ENCODE measurements at places on chromosomes 3 and 15. TPM values are rescaled to one million over a fixed set of nuclear protein-coding genes. Genes with fewer than 3 reads are reported as not detected.

Gene GHSR
- not detected for total RNA-seq

Gene SIDT1
- 0.02 TPM for total RNA-seq

Gene CCR8
- not detected for total RNA-seq

Gene UBA3
- 55.9 TPM for total RNA-seq

Gene SERINC4
- 0.13 TPM for total RNA-seq

Gene NISCH
- total RNA-seq = 19.1 TPM

Gene GOLGA8S
- not detected for total RNA-seq

Gene ARGFX
- not detected for total RNA-seq

Gene RLBP1
- total RNA-seq = not detected

Gene ENTPD3
- total RNA-seq = not detected

Gene VWA5B2
- not detected for total RNA-seq

DNA sequence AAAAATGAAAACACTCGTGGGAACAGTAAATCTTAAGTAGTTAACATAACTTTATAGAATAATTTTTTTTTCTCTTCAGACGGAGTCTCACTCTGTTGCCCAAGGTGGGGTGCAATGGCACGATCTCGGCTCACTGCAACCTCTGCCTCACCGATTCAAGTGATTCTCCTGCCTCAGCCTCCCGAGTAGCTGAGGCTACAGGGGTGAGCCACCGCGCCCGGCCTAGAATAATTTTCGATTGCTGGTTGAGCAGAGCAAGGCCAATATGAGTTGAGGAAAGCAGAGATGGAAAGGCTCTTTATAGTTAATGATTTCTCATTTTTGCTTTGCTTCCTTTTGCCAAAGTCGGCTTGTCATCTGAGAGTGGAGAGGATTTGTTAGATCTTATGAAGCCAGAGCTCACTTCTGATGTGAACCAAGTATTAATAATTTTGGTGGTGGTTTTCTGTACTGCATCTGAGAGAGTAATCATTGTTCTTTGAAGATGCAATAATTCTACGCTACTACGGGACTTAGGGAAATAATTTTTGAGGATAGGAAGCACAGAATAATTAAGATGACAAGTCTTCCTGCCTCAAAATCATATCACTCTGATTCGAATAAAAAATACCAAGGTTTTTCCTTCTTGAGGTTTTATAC is 1.6 kb upstream of the GOLM2 start:
- DNase-seq = no peak

DNA sequence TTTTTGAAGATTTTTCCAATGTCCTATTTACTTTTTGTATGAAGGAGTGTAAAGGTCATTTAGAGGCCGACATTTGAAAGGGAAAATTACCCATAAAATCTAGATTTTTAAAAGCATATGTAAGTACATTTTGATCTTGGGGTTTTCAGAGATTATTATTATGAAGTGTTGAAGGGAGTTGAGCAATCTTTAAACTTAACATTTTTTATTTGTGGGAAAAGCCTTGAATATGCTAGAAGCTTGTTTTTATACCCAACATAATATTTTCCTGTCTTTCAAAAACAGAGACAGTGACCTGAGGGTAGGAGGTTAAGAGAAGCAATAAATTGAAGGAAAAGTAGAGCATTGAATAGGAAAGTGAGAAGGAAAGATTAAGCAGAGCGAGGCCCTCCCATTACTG is 85.7 kb downstream of the SLMAP start:
- DNase-seq = no peak

DNA sequence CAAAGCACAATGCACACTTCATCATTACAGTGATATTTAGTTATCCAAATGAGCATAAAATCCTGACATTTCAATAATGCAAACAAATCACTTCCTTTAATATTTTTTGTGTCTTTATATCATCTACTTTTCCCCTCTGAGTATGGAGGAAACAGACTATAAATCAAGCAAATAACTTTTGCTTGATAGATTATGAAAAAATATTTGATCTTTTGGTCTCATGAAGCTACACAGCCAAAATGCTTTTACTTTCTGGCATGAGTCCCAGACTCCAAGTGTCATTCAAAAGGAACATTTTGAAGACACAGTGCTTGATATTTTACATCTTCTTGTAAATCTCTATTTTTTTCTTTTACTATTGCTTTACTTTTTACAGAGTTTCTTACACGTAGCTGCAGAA is 215.3 kb upstream of the ROBO1 start:
- DNase-seq = no peak

- no peak for DNase-seq
Observed at GRCh38 chr15:71149646-71150557, 34.6 kb downstream of the THSD4 start.

GRCh38 chr3:106048946-106049481 is 180.2 kb upstream of the CBLB start:
- DNase-seq = no peak

DNA sequence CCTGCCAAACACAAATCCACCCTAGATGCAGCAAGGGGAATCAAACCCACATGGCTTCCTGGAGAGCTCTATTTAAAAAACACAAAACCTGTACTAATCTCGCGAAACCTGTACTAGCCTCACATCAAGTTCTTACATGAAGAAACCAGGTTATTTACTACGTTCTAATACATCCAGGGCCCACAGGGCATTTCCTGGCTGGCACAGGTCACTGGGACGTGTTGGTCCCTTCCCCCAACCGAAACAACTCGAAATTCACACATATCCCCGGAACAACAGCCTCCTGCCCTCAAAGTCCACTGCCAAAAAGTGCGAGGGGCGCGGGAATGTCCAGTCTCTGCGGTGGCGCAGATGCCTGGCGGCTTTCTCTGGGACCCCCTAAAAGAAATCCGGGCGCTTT is 955 bp downstream of the CDCP1 start:
- no peak for DNase-seq

GRCh38 chr3:127233371-127233770 is 40.4 kb downstream of the PRR23E start:
- no peak for DNase-seq

- DNase-seq = peak; percentile 74
Observed at GRCh38 chr3:43919029-43919428, 228.3 kb downstream of the ABHD5 start.

DNA sequence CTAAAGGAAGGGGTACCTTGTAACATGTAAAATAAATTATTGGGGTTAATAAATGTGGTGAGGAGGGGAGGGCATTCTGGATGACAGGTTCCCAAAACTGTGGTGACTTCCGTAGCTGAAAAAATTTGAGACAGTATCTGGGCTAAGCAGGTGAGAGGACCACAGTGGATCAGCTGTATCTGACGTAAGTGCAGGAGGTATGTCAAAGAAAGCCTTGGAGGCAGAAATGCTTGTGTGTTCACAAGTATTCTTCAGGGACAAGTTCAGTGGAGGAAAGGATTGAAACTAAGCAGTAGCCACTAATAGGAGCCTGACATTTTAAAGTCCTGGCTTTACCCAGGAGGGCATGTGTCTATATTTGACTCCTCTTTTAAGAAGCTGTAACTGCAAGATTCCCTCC is 52.0 kb downstream of the CD86 start:
- no peak for DNase-seq

DNA sequence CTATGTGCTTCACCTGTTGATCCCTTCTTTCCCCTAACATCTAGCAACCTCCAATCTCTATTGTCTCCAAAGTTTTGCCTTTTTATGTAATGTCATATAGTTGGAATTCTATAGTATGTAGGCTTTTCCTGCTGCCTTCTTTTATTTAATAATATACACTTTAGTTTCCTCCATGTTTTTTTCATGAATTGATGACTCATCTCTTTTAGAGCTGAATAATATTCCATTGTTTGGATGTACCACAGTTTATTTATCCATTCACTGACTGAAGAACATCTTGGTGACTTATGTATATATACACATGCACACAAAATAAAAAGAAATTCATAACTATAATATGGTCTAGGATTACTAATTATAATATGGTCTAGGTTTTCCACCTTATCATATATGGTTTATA is 1314.2 kb downstream of the OTOL1 start:
- DNase-seq = no peak

DNA sequence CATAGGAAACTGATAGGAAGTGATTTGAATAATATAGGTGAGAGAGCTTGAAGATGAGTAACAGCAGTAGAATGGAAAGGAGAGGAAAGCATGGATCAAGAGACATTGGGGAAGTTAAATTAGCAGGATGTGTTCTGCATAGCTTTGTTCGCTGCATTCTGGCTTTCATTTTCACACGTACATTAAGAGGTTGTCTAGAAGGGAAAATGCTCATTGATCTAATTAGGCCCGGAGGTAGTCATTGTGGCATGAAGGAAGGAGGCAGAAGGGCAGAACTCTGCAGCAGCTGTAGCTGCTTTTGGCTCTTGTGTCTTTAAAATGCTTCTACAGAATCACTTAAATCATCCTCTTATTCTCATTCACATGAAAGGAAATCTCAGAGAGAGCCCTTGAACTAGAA is 40.3 kb downstream of the KCNAB1 start:
- DNase-seq = no peak

DNA sequence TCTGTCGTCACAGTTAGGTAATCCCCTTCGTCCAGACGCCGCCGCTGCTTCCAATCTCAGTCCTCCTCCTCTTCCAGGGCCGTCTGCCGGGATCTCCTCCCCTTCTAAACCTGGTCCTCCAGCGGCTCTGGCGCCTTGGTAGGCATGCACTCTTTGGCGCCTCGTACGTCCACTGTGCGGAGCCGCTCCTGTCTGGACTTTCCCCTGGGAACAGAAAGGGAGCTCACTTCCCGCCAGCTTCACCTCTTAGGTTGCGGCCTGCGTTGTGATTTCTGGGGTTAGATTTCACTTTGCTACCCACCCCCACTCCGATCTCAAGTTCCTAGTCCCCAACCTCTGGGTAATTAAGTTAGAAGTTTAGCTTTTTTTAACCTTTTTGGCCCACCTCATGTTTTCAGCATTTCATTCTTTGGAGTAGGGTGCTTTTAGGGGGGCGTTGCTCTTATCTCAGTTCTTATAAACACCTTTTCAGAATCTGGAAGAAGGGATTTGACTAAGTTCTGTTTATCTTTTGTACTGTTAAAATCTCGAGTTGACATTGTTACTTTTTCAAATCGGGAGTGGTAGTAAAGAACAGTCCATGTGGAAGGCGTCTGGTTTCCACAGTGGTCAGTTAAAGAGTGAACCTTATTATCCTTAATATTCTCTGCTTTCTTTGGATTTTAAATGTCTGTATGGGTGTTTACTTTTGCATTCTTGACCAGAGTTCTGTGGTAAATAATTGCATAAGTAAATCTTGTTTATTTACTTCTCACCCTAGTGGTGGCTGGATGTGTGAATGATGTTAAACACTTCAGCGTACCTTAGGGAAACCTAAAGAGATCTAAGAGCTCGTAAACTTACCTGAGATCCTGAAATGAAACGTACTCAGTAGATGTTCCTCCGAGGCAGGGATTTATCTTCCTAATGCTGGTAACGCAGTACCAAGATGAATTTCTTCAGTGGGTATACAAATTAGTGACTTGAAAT is 611 bp downstream of the CTDSPL2 start:
- no peak for DNase-seq

GRCh38 chr3:19272296-19272695 is 124.0 kb downstream of the KCNH8 start:
- DNase-seq = no peak

DNA sequence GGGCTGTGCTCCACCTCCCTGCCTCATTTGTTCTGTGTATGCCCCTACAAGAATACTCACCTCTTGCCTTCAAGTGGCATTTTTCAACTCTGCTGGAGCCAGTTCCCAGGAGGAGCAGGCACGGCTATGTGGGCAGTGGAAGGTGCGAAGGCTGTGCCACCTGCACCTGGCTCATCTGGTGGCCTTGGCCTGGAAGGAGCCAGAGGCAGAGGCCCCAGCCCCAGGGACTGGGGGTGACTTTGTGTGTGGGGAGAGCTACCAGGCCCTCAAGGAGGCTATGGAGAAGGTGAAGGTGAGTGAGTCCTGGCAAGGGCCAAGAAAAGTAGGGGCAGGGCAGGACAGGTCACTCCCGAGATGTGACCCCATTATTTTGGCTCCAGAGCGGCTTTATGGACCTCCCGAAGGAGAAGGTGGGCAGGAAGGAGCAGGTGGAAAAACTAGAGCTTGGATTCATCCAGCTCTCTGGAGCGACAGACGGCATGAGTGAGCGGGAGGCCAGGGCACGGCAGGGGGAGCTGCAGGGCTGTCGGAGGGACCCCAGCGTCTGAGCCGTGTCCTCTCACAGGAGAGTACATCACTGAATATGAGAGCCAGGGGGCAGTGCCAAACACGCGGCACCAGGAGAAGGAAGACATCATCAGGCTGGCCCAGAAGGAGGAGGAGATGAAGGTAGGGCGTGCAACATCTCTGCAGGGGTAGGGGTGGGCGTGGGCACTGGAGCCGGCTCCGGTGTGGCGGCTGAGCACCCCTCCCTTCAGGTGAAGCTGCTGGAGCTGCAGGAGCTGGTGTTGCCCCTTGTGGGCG is 57.3 kb upstream of the UBE2Q2 start:
- DNase-seq = peak; percentile 38

GRCh38 chr15:85515212-85515611 is 134.8 kb downstream of the AKAP13 start:
- DNase-seq = peak; percentile 74

DNA sequence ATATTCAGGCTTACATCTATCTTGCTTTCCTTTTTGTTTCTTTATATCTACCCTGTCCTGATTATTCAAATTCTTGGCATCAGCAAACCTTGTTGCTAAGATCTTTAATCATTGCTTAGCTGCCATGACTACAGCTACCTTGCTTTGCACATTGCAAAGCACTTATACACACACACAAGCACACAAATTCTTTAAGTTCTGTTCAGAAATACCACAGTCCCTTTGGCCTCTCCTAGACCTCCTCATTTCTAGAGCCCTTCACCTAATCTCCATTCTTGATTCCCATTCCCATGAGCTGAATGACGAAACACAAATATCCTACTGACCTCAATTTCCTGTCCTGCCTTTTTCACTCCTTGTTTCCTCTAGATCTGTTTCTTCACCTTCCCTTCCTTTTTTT is 409.6 kb downstream of the UNC13C start:
- peak; percentile 42 for DNase-seq

GRCh38 chr15:71192816-71193215 is 77.5 kb downstream of the THSD4 start:
- DNase-seq = no peak

- DNase-seq = no peak
Observed at GRCh38 chr15:90987561-90988141, 6.7 kb downstream of the PRC1 start.

DNA sequence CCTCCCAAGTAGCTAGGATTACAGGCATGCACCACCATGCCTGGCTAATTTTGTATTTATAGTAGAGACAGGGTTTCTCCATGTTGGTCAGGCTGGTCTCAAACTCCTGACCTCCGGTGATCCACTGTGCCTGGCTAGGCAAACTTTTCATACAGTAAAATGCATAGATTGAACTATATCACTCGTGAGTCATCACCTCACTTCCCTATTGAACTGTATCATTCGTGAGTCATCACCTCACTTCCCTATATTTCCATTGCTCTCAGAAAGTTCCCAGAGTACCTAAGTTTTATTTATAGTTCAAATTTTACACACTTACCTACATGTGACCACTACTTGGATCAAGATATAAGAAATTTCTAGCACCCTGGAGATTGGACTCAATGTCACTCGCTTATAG is 73.6 kb upstream of the ACAD9 start:
- DNase-seq = peak; percentile 88

GRCh38 chr3:129822679-129823078 is 70.8 kb downstream of the TMCC1 start:
- DNase-seq = no peak

All from HT1080 (cell line).